Pancreas (tissue), 10 donors: ENCODE measurements at places on chromosomes 5 and 9. TPM values are rescaled to one million over a fixed set of nuclear protein-coding genes. Genes with fewer than 3 reads are reported as not detected.

DNA sequence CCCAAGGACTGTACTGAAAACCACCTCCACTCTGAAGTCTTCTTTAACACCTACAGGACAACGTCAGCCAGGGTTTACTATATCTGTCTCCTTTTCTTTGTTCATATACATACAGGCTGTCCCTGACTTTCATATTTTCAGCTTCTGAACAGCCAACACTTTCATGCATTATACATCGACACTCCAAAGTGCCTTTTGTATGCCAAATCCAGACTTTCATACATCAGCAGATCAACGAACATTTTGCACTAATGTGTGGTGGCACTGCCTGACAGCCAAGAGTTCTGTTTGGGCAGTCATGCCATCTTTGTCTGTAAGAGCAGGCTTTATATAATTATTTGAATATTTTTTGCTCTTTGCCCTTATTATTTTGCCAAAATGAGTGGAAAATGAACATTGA lies 487.4 kb downstream of the CETN3 start:
- no peak for DNase-seq

DNA sequence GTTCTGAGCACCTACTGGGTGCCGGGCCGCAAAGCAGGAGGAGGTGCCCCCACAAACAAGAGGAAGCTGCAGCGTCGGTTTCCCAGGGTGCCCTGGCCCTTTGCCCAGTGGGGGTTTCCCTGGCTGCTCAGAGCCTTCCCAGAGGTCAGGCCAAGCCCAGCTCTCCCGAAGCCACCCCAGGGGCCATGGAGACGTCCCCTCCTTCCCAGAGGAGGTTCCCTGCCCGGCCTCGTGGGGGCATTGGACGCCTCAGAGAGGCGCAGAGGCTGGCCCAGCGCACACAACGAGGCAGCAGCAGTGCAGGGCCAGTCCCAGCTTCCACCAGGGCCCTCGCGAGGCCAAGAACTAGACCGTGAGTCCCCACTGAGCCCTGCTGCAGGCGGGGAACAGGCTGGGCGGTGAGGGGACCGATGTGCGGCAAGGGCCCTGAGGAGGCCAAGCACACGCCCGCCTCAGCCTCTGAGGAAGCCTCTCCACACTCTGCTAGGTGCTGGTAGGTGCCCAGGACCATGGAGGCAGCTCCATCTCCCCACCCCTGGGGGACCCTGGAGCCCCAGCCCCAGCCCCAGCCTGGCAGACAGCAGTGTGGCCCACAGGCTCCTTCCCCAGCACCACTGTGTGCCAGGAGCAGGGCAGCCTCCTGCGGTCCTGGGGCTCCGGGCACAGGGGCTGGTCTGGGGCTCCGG lies 7.0 kb downstream of the DIPK1B start:
- peak; percentile 85 for DNase-seq

DNA sequence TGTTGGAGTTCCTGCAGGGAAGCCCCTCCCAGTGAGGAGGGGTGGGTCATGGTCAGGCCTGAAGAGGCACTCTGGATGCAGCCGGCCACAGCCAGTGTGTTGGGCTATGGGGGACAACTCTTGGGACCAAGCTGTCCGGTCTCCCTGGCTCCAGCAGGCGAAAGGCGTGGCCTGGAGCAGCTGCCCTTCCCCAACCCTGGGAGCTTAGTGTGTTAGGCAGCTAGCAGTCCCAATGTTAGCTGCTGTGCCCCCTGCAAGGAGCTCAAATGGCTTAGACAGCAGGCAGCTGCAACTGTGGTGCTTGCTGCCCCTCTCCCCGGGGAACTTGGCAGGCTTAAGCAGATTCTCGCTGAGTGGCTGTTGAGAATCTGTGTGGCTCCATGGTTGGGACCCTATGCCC lies 67.5 kb upstream of the ACTBL2 start:
- DNase-seq: no peak

Gene LURAP1L
- total RNA-seq: 14.3 TPM

Gene KIAA0825
- total RNA-seq: 3.1 TPM

Gene CATSPER3
- total RNA-seq: 0.57 TPM

DNA sequence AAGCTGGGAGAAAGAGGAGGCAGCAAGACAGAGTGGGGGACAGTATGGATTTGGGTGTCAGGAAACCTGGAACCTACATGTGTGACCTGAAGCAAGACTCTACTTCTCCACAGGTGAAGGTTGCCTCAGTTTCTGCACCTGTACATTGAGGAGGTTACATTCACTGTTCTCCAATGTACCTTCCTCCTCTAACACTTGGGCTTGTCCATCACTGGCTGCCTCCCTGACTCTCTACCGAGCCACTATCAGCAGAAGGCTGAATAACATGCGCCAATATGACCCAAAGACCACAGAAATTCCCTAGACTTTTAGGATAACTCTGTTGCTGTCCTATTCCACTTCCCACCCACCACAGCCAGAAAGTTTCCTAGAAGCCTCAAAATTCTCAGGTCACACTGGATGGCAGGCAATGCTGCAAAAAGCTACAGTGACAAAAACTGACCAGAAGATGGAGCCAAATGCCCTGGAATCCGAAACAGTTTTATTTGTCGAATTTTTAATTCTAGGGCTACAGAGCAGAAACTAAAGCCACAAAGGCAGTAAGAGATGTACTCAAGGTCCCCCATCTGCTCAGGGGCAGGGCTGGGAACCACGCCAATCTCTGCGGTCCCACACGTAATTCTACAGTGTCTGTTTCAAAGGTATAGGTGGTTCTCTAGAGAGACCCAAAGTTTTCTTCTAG lies 64.4 kb downstream of the FAM114A2 start:
- no peak for DNase-seq

- DNase-seq: no peak
Measured at GRCh38 chr9:12648925-12649324, 44.3 kb upstream of the TYRP1 start.

DNA sequence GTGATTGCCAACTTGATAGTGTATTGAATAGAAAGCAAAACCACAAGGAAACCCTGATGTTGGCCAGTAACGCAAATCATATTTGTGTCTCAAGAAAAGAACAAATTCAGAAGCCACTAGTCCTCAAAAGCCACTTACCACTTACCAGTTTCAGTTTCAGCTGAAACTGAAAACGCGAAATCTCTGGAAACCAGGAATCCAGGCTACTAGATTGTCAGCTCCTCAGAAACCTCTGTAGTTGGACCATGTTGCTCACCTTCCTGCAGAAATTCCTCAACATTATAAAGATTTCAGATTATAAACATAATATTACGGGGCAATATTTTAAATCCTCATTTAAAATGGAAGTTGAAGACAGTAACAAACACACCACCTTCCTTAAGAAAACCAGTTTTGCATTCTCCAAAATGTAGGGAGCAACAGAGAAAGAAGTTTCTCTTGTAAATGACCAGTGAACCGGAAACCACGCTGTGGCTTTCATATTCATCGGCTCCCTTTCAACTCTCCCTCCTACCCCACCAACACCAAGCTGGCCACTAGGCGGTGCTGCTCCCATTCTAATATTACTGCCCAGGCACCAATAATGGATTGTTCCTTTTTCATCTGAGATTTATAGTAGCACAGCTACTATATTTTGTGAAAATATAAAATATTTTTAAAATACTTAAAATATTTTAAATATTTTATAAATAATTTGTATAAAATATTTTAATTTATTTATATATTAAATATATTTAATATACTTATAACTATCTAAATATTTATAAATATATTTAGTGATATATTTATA lies 8.7 kb upstream of the TMED7 start:
- peak; percentile 86 for DNase-seq

DNA sequence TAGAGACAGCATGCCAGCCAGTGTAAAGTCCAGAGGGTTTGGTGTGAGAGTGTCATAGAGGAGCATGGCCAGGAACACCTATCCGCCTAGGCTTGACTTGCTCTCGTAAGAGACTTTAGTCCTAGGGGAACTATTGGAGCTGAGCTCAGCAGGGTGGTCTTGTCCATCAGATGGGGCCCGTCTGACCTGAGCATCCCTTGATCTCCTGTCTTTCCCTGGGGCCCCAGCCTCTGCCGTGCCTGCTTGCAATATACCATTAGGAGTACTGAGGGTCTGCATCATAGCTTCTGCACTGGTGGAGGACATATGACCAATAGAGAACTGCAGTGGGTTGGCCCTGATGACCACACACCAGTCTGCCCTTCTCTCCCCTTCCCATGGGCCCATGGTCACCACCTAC lies 251.0 kb downstream of the TUSC1 start:
- DNase-seq: no peak

DNA sequence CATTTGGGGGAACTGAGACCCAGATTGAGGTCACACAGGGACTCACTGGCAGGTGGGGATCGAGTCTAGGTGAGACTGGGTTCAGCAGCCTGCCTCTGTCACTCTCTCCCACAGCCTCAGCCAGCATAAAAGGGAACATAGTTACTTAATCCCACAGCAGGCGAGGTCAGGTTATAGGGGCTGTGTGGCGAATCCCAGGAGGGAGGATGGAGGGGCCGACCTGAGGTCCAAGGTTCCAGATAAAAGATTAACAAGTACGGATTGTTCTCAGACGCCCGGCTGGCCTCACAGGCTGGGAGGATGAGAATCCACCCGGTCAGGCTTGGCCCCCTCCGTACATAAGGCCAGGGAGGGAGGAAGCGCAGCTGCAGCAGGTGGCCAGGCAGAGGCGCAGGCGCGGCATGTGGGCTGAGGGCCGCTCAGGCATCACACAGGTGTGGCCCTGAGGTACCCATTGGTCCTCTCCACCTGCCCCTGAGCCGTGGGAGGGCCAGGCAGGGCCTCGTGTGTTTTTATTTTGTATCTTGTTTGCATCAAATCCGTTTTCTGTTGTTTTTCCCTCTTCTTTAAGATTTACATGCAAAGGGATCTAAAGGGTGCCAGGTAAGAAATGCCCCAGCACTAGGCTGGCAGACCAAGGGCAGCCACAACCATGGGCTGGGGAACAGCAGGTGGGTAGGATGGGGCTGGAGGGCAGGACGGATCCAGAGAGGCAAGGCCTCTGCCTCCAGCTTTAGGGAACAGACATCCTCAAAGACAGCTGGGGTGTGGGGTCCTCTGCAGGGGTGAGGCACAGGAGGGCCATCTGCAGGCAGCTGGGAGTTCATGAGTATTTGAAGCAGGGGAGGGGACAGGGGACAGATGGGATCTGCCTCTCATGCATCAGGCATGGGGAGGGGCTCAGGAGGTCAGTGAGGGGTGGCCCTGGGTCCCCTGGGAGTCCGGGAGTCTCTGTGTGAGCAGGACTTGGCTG lies 3.6 kb downstream of the SUSD3 start:
- no peak for DNase-seq

DNA sequence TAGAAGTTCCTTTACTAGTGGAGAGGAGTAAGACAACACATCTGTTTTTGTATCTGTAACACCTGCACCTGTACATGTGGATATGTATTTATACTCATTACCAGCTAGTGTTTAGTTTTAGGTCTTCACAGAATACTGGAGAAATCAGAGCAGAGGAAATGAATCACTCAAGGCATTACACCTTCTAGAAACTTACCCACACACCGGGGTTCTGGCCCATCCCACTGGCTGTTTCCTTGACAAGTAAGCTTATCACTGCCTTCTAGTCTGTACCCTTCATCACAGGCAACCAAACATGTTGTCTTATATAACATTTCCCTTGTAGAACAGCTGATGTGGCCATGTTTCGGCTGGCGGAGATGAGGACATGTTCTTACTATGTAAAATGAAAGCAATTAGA lies 76.7 kb downstream of the SVEP1 start:
- DNase-seq: no peak

DNA sequence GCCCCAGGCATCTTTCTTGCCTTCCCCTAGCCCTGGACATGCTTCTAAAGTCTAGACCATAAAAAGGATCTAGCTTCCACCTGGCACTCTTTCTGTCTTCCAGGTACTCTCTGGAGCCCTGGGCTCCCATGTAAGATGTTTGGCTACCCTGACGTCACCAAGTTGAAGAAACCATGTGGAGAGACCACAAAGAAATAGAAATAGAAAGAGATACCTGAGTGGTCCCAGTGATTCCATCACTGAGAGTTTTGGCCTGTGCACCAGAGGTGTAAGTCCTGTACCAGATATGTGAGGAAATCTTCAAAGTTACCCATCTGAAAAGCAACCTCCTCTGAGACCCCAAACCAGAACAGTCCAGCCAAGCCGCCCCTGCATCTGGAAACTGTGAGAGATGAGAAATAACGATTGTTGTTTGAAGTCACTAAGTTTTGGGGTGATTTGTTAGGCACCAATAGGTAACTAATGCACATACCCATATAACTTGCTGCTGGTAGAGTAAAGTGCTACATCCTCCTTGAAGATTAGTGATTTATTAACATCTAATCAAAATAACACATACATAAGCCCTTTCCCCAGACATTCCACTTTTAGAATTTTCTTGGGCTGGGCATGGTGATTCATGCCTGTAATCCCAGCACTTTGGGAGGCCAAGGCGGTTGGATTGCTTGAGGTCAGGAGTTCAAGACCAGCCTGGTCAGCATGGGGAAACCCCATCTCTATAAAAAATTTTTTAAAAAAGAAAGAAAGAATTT lies 85.7 kb upstream of the LHFPL2 start:
- DNase-seq: no peak

Gene NUDCD2
- 11.1 TPM for total RNA-seq

DNA sequence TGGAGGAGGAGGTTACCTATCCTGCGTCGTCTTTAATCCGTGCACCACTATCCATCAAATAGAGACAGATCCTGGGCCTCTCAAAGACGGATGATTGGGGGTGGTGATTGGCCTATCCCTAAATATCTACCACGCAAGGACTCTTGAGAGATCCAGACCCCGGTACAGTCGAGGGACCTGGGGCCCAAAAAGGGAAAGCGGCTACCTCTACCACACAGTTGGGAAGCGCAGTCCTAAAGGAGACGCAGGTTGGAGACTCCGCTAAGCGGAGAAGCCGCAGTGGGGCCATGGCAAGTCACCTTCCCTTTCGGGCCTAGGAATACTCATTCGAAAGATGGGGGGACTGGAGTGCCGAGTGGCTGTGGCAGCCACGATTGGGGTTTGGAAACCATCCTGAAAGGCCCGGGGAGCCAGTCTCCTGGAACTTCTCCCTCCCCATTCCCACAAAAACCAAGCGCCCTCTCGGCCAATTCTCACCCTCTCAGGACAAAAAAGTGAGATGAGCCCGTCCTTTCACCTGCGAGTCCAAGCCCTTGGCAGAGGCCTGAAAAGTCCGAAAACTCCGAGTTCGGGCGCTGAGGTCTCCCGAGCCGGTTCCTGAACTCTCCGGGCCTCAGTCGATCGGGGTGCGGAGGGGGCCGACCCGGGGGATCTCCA lies 499 bp upstream of the FOXE1 start:
- DNase-seq: no peak

DNA sequence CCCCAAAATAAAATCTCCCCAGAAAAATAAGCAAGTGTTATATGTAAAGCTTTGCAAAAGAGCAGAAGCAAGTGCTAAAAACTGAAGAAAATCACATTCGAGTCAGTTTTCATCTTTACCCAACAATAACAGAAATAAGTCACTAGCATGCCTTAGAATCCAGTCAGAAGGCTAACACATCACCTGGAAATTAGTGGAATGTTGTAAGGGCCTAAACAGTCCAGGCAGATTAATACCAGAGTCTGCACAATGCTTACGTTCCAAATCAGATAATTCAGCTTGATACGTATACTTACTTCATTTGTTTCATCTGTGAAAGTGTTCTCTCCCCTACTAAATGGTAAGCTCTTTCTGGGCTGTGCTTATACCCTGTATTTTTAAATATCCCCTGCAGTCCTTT lies 42.7 kb downstream of the SUSD1 start:
- no peak for DNase-seq
